ENCODE measurements at places on chromosomes 7 and 10.
A peak's percentile ranks its signal among the peaks of the same experiment; 100 is the strongest.

DNA sequence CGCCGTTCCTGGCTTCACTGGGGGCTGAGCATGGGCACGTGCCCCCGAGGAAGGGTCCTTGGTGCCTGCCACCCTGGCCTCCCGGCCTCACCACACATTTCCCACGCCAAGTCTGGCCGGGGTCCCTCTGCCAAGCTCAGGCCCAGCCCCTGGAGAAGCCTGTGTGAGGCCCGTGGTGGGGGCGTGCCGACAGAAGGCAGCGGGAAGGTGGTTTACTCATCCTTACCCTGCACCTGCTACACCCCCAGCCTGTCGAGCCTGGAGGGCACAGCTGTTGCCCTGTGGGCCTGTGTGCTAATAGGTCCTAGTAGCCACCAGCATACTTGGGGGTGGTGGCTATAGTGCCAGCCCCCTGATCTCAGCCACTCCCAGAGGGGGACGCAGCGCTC lies 46.7 kb downstream of the NKX6-2 start:
- DNase-seq, result no peak

DNA sequence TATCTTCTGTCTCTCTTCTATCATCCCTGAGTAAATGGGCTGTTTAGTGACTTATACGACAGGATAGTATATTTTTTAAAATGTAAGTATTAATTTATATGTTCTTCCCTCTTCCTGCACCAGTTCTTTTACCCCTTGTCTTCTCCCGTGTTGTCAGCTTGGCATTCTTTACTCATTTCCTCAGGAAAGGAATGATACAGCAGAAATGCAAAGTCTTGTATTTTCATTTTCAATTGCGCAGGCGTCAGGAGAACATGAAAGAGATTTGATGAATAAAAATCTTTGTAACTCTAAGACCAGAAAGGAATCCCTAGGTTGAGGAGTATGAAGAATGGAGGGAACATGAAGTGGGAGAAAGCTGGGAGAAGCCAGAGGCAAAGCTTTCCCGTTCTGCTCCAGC lies 18.8 kb upstream of the VPS41 start:
- no peak for DNase-seq

GRCh38 chr7:132514430-132514829 lies 61.8 kb downstream of the PLXNA4 start:
- DNase-seq, result no peak

DNA sequence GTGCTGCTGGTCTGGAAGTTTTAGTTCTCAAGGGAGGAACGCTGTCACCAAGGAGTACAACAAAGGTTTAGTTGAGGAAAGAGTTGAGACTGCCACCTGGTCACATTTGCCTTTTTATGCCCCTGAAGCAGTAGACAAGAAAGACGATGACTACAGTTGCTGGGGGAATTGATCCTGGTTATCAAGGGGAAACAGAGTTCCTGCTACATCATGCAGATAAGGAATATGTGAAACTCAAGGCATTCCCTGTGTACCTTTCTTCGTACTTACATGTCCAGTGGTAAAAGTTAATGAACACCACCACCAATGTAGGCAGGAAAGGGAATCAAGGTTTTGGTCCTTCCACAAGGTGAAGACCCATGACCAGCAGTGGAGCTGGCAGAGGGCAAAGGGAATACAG lies 31.8 kb downstream of the SLC35B4 start:
- no peak for DNase-seq

DNA sequence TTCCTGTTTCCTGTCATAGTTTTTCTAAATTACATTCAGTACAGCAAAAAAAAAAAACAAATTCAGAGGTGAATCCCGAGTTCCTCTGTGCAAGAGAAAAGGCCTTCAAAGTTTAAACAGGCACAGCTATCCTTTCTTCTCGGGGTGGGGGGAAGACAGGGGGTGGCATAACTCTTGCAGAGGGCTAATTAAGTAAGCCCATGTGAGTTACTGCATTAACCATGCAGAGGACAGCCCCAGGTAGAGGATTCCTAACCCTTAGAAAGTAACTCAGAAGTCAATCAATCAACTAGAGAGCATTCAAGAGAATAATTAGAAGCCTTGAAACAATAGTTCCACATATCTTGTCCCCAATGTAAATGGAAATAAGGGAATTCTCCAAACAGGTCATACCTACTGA lies 170.9 kb downstream of the CSTF2T start:
- no peak for DNase-seq

- DNase-seq, result no peak
Observed at GRCh38 chr10:47154762-47155161, 145.2 kb upstream of the GDF10 start.

DNA sequence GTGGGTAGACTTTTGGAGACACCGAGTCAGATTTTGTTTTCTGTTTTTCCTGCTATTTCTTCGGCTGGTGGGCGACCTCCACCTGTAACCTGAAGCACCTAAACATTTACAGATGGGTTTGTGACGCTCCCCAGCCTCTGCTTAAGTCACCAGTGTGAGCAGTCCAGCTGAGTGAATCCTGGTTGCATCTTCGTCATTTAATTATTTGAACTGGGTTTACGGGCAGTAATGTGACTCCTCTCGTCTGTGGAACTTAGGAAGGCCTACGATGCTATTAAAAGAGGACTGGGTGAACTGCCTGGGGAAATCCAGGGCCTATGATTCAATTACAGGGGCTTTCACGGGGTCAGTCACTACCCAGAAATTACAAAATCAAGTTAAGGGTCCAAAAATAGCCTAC lies 52.5 kb downstream of the WNT2 start:
- no peak for DNase-seq

DNA sequence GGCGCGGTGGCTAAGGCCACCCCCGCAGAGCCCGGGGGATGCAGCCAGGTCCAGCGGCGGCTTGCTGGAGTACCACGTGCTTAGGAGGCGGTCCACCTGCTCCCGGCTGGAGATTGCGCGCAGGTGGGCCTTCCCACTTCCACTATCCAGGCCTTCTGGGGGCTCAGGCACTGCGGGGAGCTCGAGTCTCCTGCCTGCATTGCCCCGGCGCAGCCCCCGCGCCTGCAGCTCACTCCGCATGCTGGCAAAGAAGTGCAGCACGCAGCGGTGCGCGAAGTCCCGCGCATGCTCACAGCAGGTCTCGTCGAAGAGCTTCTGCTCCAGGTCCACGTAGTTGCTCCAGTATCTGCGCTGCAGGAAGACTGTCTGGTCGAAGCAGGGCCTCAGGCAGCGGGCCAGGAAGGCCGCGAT lies 5.8 kb downstream of the CALHM3 start:
- DNase-seq, result no peak

- no peak for DNase-seq
Observed at GRCh38 chr7:44561962-44562621, 11.6 kb downstream of the DDX56 start.

DNA sequence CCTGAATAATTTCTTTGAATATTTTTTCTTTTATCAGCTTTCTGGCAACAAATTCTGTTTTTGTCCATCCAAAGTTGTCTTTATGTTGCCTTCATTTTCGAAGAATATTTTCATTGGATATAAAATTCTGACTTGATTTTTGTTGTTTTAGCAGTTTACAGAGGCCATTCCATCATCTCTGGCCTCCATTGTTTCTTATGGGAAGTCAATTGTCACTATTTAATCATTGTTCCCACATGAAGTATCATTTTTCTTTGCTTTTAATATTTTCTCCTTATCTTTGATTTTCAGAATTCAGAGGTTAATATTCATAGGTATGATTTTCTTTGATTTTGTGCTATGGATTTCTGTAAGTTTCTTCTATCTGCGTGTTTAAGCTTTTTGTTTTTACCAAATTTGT lies 512.6 kb downstream of the LRMDA start:
- no peak for DNase-seq

GRCh38 chr10:110636932-110637557 lies 7.1 kb upstream of the RBM20 start:
- DNase-seq, result no peak

GRCh38 chr7:132865366-132866143 lies 216.3 kb downstream of the CHCHD3 start:
- DNase-seq, result no peak

DNA sequence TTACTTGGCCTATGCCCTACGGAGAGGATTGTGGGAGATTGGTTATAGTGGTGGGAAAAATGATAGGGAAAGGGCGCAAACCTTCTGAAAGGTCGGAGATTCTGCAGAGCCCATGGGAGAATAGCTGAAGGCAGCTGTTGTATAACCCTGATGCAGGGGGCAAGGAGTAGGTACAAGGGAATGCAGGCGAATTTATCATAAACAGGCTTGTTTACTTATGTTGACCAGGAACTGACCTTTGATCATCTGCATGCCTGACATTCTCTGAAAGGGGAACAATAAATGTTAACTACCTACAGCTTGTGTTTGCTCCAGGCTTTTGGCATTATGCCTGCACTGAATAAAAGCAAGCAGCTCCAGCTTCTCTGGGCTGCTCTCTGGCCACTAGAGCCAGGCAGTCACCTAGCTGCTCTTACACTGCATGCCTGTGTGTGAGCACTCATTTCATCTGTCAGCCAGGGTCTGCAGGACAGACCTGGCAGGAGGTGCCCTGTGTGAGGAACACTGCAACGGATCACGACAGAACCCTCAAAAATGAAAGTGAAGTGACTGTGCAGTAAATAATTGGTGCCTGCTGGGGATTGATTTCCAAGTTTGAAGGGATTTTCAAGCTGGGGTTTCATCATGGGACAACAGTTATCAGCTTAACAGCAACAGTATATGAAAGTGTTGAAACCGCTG lies 31.1 kb upstream of the ABCA13 start:
- DNase-seq, result no peak

- DNase-seq, result no peak
Observed at GRCh38 chr10:114593240-114593792, 64.8 kb downstream of the ABLIM1 start.

DNA sequence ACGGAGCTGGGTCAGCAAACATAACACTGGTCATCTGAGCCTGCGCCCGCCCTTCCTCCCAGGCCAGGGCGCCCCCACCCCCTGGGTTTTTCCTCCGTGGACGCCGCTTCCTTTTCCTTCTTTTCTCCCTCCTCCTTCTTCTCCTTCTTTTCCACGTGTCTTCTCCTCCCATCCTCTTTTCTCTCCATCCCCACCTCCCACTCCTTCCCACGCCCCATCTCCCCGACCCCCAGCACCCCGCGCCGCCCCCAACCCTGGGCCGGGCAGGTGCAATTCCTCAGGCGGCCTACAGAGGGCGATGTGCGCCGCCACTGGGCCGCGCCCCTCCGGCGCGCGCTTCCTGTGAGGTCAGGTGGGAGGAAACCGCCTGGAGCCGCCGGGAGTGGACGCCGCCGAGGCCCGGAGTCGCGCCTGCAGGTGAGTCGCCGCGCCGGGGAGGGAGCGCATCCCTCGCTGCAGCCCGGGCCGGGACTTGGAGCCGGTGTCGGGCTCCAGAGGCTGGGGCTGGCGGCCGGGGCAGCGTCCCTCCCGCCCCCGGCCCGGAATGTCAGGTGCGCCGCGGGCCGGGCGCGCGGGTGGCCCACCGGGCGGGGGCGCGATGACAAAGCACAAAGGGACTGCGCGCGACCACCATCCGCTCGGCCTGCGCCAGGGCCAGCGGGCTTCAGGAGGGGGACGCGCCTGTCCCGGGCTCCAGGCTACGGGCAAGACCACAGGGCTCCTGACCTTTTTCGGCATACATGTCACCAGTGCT lies at the start of gene FAM241B:
FAM241B (plus strand) TSS at position 351 of the 754 bp plus-strand sequence. CDS start 1,497 bp downstream, outside the sequence.
- DNase-seq, result peak; percentile 67

GRCh38 chr7:24025765-24026164 lies 258.2 kb upstream of the NPY start:
- no peak for DNase-seq

DNA sequence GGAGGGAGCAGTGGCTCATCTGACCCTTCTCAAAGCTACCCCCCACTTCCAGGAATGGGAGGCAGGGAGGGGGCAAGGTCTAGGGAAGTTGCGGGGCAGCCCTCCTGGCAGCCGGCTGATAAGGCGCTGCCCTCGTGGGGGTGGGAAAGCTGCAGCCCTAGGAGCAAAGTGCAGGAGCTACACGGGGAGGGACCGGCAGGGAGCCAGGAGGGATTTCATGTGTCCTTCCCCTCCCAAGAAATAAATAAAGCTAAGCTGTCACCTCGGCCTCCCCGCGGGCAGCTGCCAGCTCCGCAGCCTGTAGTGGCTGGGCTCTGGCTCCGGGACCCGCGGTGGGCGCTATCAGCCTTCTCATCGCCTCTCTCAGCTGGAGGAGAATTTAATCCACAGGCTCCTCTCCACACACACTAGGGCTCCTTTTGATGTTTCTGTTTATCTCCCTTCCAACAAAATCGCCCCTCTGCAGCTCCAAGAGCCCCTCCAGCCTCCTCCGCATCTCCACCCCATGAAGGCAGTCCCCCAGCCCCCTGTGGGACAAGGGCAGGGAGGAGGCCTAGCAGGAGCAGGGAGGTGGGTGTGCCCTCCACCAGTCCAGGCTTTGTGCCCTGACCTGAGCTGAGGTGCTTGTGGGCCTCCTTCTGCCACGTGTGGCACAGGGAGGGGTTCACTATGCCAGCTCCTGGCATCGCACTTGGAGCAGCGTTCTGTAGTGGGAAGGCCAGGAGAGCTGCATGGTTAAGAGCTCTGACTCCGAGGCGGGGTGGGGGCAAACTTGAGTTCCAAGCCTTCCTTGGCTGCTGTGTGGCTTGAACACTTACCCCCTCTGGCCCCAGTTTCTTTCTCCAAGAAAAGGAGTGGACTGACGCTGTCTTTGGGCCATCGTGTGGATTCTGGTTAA lies 80.5 kb downstream of the C10orf105 start:
- no peak for DNase-seq

- no peak for DNase-seq
Observed at GRCh38 chr7:13257661-13258060, 570.2 kb downstream of the ARL4A start.

GRCh38 chr10:83927166-83927565 lies 212.1 kb upstream of the GHITM start:
- no peak for DNase-seq

GRCh38 chr7:98265841-98266271 lies 13.8 kb upstream of the TECPR1 start:
- no peak for DNase-seq

DNA sequence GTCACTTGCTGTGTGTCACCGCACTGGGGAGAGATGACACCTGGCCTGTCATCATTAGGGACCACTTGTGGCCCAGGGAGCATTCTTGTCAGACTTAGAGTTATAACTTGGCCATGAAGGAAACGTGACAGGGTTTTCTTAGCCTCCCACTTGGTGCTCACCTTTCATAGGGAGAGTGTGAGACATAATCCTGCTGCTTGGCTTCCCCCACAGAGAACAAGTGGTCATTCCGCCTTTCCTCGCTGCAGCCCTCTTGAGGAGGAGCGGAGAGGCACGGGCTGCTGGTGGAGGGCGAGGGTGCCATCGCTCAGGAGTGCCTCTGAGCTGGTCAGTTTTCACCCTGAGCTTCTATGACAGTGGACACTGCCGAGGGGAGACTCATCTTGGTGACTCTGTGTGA lies 125.0 kb upstream of the GJD4 start:
- DNase-seq, result no peak

DNA sequence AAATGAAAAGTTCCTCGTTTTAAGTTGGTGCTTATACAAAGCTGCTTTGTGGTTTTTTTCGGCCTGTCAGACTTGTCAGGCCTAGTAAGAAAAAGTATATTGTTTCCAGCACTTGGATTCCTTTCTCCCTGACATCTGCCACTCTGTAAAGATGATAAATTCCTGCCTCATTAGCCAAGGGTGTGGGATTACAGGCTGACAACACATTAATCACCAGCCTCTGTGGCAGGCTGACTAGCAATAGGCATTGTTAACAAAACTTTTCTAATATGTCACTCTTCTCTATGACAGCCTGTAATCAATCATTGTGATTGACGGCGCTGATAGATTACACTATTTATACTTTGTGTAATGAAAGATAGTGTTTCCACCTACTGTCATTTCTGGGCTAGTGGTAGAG lies 682.5 kb downstream of the LRMDA start:
- DNase-seq, result no peak
